Smooth muscle cell of the coronary artery (primary cell): ENCODE measurements at places on chromosomes 4 and X. TPM values are rescaled to one million over a fixed set of nuclear protein-coding genes. Genes with fewer than 3 reads are reported as not detected.

Gene SSX4
- not detected in 2 replicates for total RNA-seq

Gene PASD1
- not detected in 2 replicates for total RNA-seq

Gene GPRASP1
- total RNA-seq: 1.5 and 6.2 TPM in 2 replicates

Gene TNMD
- not detected in 2 replicates for total RNA-seq

Gene GAGE10
- not detected in 2 replicates for total RNA-seq

Gene STARD8
- total RNA-seq: 0.94 and 3.1 TPM in 2 replicates

Gene CTAG2
- not detected in 2 replicates for total RNA-seq

Gene SHROOM3
- total RNA-seq: 1.1 and 25.0 TPM in 2 replicates

Gene PRSS12
- total RNA-seq: 13.0 and 24.1 TPM in 2 replicates

Gene MAGEH1
- total RNA-seq: 19.8 and 45.4 TPM in 2 replicates

Gene PAGE4
- not detected in 2 replicates for total RNA-seq

Gene P2RY4
- total RNA-seq: under 0.01 TPM in 1 of 2 replicates, not detected in the other

Gene SMPX
- not detected in 2 replicates for total RNA-seq

Gene TLR8
- total RNA-seq: not detected in 2 replicates

Gene SH2D1A
- not detected in 2 replicates for total RNA-seq

Gene SOX3
- total RNA-seq: not detected in 2 replicates

Gene ADAM29
- total RNA-seq: not detected in 2 replicates

Gene PPEF2
- not detected in 2 replicates for total RNA-seq

Gene KIF4A
- 0.59 and 5.2 TPM in 2 replicates for total RNA-seq

Gene GPR78
- under 0.01 and 1.4 TPM in 2 replicates for total RNA-seq

Gene PNMA6A
- total RNA-seq: 0.68 and 2.2 TPM in 2 replicates

Gene HAND2
- 9.1 and 12.6 TPM in 2 replicates for total RNA-seq

Gene MAGEB17
- total RNA-seq: not detected in 2 replicates

Gene CHIC1
- total RNA-seq: 5.1 and 17.2 TPM in 2 replicates

Gene CLDN2
- total RNA-seq: under 0.01 TPM in 1 of 2 replicates, not detected in the other

Gene HEPH
- total RNA-seq: 62.4 and 99.5 TPM in 2 replicates

Gene ZNF630
- 0.45 and 1.5 TPM in 2 replicates for total RNA-seq

Gene CSAG2
- not detected in 2 replicates for total RNA-seq

Gene PDCL2
- not detected in 2 replicates for total RNA-seq

Gene FREM3
- 0.08 TPM in 1 of 2 replicates, not detected in the other for total RNA-seq

Gene PRR27
- not detected in 2 replicates for total RNA-seq

Gene DDIT4L
- total RNA-seq: 1.1 and 2.7 TPM in 2 replicates

Gene CEP44
- 6.1 and 13.5 TPM in 2 replicates for total RNA-seq

Gene SHROOM2
- under 0.01 and 0.08 TPM in 2 replicates for total RNA-seq

Gene ADAMTS3
- total RNA-seq: 1.6 and 5.0 TPM in 2 replicates

Gene CENPI
- total RNA-seq: 0.94 and 6.1 TPM in 2 replicates

Gene CC2D2A
- total RNA-seq: 10.4 and 11.8 TPM in 2 replicates

Gene GAGE1
- total RNA-seq: not detected in 2 replicates

Gene SULT1E1
- total RNA-seq: 0.12 and 291 TPM in 2 replicates

Gene APOOL
- total RNA-seq: 3.7 and 5.5 TPM in 2 replicates

Gene CSN1S1
- not detected in 2 replicates for total RNA-seq

Gene ZNF141
- 4.0 and 5.9 TPM in 2 replicates for total RNA-seq

Gene ANK2
- 17.0 and 403 TPM in 2 replicates for total RNA-seq

Gene TMPRSS11F
- not detected in 2 replicates for total RNA-seq

Gene XPNPEP2
- 6.8 TPM in 1 of 2 replicates, not detected in the other for total RNA-seq

Gene PF4V1
- total RNA-seq: 3.6 and 10.6 TPM in 2 replicates

Gene DUX4
- total RNA-seq: not detected in 2 replicates

Gene FAM47A
- not detected in 2 replicates for total RNA-seq

Gene STATH
- 0.15 TPM in 1 of 2 replicates, not detected in the other for total RNA-seq

Gene PPBP
- not detected in 2 replicates for total RNA-seq

Gene ARHGAP24
- 33.5 and 51.0 TPM in 2 replicates for total RNA-seq

Gene FDCSP
- total RNA-seq: not detected in 2 replicates

Gene SPRY1
- total RNA-seq: 6.9 and 21.9 TPM in 2 replicates

Gene RNF175
- 0.12 TPM in 1 of 2 replicates, not detected in the other for total RNA-seq

Gene XAGE2
- not detected in 2 replicates for total RNA-seq

Gene LINC00632
- 3.6 and 8.9 TPM in 2 replicates for total RNA-seq

Gene CABS1
- not detected in 2 replicates for total RNA-seq

Gene USP17L13
- total RNA-seq: not detected in 2 replicates

Gene KCND1
- total RNA-seq: 0.45 and 0.59 TPM in 2 replicates

Gene MAPK10
- total RNA-seq: 10.2 and 12.3 TPM in 2 replicates
